Effector CD4-positive, alpha-beta T cell (primary cell): ENCODE measurements at places on chromosomes 12 and 14.

DNA sequence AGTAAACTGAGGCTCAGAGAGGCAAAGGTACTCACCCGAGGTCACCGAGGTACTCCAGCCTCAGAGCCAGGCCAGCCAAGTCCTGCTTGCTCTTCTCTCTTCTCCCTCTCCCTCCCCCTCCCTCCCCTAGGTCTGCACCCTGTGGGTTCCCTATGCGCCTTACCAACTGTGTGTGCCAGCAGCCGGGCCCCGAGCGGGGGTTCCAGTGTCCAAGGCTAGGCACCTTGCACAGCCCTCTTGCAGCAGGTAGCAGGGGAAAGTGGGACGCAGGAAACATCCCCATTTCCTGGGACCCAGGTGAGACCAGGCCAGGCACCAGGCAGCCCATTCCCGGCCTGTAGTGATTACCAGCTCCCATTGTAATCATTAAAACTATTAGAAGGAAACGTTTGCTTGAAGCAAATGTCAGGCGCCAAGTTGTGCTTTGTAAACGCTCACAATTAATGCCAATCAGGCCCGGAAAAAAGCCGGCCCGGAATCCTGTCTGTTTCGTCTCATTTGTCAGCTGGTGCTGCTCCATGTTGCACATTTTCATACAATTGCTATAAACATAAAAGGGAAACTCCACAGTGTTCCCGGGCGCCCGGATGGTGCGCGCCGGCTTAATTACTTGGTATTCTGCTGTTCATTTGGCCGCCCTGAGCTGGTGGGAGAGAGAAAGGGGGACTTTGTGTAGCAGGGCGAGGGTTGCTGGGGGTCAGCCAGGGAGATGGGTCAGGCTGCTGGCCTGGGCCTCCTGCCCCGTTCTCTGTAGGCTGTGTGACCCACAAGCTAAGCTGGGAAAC lies 11.9 kb downstream of the FAM222A start:
- no peak for DNase-seq

- no peak for DNase-seq
Observed at GRCh38 chr12:72828662-72829324, 556.6 kb downstream of the TRHDE start.

DNA sequence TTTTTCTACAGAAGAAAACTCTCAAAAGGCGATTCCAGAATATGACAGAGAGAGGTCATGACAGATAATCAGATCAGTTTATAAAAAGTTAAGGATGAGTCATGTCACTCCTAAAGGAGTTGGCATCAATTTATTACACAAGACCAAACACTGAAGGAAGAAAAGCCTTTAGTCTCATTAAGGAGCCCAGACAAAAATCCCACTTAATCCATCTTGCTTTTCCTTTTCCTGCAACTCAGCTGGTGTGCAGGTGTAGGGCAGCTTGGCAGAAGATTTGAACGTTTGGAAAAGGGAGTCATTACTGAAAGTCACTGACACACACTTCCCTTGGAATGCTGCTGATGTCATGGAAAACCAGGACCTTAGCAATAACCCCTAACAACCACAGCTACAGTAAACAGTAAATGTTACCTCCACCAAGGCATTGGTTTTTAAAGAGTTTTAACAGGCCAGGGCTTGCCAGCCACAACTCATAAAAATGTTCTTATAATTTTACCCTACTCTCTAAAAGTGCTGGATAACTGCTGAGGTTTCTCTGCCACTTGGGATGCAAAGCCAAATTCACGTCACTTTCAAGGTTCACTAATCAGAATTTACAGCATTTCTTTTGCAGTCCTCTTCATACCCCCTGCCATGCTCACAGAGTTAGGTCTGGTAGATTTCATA lies 320.6 kb downstream of the RAD51B start:
- no peak for DNase-seq

GRCh38 chr12:88381466-88381865 lies 198.8 kb downstream of the KITLG start:
- no peak for DNase-seq

DNA sequence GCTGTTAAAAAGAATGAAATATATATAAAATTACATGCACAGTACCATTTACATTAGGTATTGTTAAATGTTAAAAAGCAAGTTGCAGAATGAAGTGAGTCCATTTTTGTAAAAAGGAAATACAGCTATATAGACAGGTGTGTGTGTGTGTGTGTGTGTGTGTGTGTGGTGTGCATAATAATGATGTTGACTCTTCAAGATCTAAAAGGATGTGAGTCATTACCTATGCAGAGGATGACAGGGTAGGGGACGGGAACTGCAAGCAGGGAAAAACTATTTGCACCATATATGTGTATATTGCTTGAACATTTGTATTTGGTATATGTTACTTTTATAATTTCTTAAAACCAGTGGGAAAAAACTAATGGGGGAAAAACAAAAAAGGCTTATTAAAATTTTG lies 3.1 kb downstream of the C14orf39 start:
- no peak for DNase-seq
